ENCODE measurements at places on chromosomes 7 and 10. TPM values are rescaled to one million over a fixed set of nuclear protein-coding genes. Genes with fewer than 3 reads are reported as not detected.
A peak's percentile ranks its signal among the peaks of the same experiment; 100 is the strongest.

- no peak overlapping the region for H3K27ac ChIP-seq
- peaks cover 8% of the 10 kb centered on the region for H3K27me3 ChIP-seq
Observed at GRCh38 chr10:86207226-86207625, 159.4 kb downstream of the GRID1 start.

DNA sequence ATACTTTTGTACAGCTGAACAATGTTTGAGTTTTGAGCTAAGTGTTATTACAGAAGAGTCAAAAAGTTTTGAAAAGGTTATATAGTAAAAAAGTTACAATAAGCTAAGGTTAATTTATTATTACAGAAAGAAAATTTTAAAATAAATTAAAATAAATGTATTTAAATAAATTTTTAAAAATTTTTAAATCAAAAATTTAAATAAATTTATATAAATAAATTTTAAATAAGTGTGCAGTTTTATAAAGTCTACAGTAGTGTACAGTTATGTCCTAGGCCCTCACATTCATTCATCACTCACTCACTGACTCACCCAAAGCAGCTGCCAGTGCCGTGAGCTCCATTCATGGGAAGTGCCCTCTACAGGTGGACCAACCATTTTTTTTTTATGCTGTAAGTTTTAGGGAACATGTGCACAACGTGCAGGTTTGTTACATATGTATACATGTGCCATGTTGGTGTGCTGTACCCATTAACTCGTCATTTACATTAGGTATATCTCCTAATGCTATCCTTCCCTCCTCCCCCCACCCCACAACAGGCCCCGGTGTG, 462.9 kb upstream of the ZMIZ1 start:
- H3K27me3 ChIP-seq, result peaks cover 17% of the 10 kb centered on the region
- H3K36me3 ChIP-seq, result no peaks in the 10 kb centered on the region
- no peak overlapping the region for H3K27ac ChIP-seq
- DNase-seq, result no peak

DNA sequence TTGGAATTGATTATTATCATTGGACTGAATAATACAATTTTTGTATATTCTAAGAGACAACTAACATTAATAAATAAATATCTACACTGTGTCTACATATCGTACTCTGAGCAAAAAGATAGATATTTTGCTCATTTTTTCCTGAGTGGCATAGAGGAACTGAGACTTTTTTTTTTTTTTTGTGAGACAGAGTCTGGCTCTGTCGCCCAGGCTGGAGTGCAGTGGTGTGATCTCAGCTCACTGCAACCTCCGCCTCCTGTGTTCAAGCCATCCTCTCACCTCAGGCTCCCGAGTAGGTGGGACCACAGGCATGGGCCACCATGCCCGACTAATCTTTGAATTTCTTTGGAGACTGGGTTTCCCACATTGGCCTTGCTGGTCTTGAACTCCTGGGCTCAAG, 14.0 kb downstream of the KMT2E start:
- no peak for DNase-seq
- H3K36me3 ChIP-seq, result no peaks in the 10 kb centered on the region
- H3K27me3 ChIP-seq, result no peaks in the 10 kb centered on the region

DNA sequence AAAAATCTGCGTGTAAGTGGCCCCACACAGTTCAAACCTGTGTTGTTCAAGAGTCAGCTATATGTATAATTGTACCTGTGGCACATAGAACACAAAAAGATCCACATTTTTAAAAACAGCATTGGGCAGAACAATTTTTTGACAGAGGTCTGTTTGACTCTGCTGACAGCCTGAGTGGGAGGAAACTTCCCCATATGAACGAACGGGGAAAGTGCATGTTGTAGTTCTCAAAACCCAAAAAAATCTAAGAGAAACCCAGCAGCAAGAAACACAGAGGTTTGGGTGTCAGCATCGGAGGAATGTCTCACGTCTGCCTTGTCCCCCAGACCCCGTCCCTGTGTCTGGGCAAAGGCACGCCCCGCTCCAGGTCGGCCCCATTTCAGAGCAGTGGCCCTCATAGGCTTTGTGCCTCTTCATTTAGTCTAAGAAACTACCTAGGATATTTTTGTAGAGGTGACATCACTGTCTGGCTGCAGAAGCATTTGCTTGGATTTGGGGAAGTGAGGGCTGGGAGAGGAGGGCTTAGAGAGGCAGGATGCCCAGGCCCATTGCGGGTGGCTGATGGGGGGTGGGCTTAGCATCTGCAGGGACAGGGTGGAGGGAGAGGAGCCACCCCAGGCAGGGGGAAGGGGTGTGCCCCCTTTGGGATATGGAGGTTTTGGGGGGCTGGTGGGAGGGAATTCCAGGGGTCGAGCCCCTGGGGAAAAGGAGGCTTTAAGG, 11.0 kb downstream of the CUX1 start:
- peak overlapping the region; percentile 25 for H3K4me3 ChIP-seq
- H3K27ac ChIP-seq, result peak overlapping the region; percentile 41
- H3K4me1 ChIP-seq, result peaks cover 29% of the 10 kb centered on the region

- DNase-seq, result no peak
- no peak overlapping the region for H3K4me3 ChIP-seq
- H3K27ac ChIP-seq, result no peak overlapping the region
- H3K4me1 ChIP-seq, result no peaks in the 10 kb centered on the region
Observed at GRCh38 chr7:120304674-120305073, 31.7 kb downstream of the KCND2 start.

DNA sequence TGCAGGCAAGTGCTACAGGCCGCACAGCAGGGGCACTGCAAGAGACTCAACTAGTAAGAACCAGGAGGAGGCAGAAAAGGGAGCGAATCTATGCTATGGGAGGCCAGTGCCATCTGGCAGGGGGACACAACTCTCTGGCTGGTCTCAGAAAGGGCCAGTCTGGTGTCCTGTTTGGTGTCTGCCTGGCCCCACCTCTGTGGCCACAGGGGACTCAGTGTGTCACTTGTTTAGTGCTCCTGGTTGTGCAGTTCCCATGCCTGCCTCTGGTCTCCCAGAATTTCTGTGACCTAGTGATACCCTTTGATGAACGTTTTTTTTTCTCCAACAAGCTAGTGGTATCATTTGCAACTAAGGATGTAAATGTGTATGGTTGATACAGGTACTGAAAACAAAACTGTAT, 59.2 kb upstream of the JCAD start:
- no peaks in the 10 kb centered on the region for H3K4me1 ChIP-seq
- no peak for DNase-seq
- H3K27me3 ChIP-seq, result peaks cover 5% of the 10 kb centered on the region
- H3K27ac ChIP-seq, result no peak overlapping the region

DNA sequence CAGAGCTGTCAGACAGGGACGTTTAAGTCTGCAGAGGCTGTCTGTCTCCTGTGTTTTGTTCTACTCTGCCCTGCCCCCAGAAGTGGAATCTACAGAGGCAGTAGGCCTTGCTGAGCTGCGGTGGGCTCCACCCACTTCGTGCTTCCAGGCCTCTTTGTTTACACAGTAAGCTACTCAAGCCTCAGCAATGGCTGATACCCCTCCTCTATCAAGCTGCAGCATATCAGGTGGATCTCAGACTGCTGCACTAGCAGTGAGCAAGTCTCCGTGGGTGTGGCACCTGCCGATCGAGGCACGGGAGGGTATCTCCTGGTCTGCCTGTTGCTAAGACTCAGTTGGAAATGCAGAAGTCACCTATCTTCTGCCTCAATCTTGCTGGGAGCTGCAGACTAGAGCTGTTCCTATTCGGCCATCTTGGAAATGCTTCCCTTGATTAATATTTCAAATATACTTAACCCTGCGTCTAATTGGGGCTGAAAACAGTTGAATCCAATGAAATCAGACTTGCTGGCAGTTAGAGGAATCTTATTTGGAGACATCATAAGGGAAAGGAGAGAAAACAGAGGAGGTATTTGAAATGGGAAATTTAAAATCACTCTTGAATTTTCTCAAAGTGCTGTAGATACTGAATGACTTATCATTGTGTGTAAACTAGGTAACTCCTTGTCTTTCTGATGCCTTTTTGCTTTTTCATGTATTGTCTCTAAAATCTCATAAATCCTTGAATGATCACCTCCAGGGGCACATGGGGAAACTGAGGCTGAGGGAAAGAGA, 13.8 kb upstream of the CYP3A5 start:
- no peaks in the 10 kb centered on the region for H3K36me3 ChIP-seq
- H3K27ac ChIP-seq, result no peak overlapping the region
- H3K4me3 ChIP-seq, result no peak overlapping the region
- H3K27me3 ChIP-seq, result no peaks in the 10 kb centered on the region

GRCh38 chr10:107025676-107026075, 138.8 kb downstream of the SORCS1 start:
- H3K4me1 ChIP-seq, result no peaks in the 10 kb centered on the region
- no peaks in the 10 kb centered on the region for H3K36me3 ChIP-seq
- H3K4me3 ChIP-seq, result no peak overlapping the region
- no peak for DNase-seq

DNA sequence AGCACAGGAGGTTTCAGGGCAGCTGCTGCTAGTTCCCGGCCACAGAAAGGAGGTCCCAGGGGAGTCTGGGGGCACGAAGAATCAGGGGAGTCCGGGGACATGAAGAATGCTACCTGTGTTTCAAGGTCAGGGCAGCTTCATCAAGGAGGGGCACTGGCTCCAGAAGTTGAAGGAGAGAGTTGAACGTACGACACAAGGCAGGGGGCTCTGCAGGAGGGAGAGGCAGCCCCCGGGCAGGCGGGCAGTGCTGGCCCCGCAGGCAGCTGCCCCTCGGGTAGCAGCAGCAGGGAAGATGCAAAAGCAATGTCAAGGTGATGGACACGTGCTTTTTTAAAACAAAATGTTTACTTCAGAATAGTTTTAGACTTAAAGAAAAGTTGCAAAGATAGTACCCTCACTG, 134.7 kb upstream of the RNF32 start:
- H3K27ac ChIP-seq, result no peak overlapping the region
- DNase-seq, result no peak
- H3K36me3 ChIP-seq, result no peaks in the 10 kb centered on the region

GRCh38 chr10:24215603-24216002, 6.7 kb downstream of the KIAA1217 start:
- peaks cover 24% of the 10 kb centered on the region for H3K27me3 ChIP-seq
- no peaks in the 10 kb centered on the region for H3K36me3 ChIP-seq
- no peaks in the 10 kb centered on the region for H3K4me1 ChIP-seq
- no peak for DNase-seq

- no peak overlapping the region for H3K27ac ChIP-seq
- no peak overlapping the region for H3K4me3 ChIP-seq
- H3K4me1 ChIP-seq, result peaks cover 2% of the 10 kb centered on the region
- no peaks in the 10 kb centered on the region for H3K36me3 ChIP-seq
Observed at GRCh38 chr7:108086546-108086945, 43.6 kb downstream of the LAMB4 start.

- no peak overlapping the region for H3K27ac ChIP-seq
- H3K4me1 ChIP-seq, result peaks cover 17% of the 10 kb centered on the region
- no peaks in the 10 kb centered on the region for H3K27me3 ChIP-seq
- peaks cover 2% of the 10 kb centered on the region for H3K36me3 ChIP-seq
- no peak overlapping the region for H3K4me3 ChIP-seq
Observed at GRCh38 chr7:92797693-92798092, 38.7 kb downstream of the CDK6 start.

DNA sequence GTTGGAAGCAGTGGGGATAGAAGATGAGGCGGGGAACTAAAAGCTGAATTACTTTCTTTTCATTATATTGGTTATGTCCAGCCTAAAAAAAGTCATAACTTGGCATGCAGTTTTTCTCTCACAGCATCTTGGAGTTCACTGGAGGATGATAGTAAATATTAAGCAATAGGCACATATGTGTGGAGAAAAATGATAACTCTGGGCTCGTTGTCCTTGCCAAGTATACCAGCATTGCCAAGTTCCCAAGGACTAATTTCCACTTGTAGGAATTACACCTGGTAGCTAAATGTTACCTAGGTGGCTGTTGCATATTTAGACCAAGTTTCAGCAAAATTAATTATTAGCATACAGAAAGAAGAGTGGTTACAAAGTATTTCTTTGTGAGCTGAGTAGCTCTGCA, 1007.6 kb downstream of the ANKRD7 start:
- H3K36me3 ChIP-seq, result no peaks in the 10 kb centered on the region
- no peaks in the 10 kb centered on the region for H3K27me3 ChIP-seq
- DNase-seq, result no peak
- H3K27ac ChIP-seq, result no peak overlapping the region

DNA sequence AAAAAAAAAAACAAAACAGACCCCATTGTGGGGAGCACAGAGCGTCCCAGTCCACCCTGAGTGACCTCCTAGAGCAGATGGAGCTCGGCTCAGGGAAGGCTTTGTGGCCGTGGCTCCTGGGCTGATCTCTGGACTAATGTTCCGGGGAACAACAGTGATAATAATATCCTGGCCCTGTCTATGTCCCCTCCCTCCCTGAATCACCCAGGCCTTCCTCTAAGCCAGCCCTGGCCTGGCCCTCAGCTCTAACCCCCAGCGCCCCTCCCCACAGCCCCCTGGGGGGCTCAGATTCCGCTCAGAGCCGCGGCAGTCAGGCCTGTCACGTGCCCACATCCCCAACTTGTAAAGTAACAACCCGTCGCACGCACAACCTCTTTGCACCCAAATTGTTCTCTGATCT, 48.3 kb downstream of the MICALL2 start:
- no peak overlapping the region for H3K4me3 ChIP-seq

DNA sequence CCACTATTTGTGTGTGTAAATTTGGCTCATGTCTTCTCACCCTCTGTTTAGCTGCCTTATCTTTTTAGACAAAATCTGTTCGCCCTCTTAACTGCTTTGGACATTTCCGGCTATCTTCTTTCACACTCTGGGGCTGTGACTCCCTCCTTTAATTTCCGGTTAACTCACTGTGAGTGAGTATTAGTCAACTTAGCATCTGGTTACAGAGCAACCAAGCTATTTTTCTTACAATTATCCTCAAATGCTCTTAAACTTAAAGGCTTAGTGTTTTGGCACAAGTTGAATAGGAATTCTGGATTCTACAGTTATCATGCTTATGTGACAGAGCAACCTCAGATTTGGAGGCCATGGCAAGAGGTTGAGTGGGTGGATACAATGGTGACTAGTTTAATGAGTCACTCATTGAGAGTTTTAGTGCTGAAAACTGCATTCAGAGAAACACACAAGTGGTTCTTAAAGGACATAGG, 177.6 kb upstream of the SEMA3A start:
- no peak overlapping the region for H3K4me3 ChIP-seq
- no peak for DNase-seq
- H3K36me3 ChIP-seq, result no peaks in the 10 kb centered on the region
- no peak overlapping the region for H3K27ac ChIP-seq
- no peaks in the 10 kb centered on the region for H3K27me3 ChIP-seq

DNA sequence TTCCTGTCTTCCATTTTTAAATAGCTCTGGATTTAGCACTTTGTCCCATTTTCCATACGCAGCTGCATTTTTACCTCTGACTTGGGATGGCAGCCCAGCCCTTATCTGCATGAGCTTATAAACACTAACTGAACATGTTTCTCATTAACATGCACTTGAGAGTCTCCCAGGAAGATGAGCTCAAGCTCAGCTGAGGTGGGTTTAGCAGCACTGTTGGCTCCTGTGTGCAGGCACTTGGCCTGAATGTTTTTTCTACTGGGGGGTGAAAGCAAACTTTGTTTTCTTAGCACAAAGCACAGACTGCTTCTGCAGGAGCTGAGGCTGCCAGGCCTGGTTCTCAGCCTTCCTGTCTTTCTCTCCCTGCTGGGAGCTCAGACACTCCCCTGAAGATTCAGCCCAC, 1093.6 kb upstream of the AUTS2 start:
- H3K36me3 ChIP-seq, result no peaks in the 10 kb centered on the region
- H3K4me3 ChIP-seq, result no peak overlapping the region
- H3K4me1 ChIP-seq, result no peaks in the 10 kb centered on the region
- DNase-seq, result no peak
- H3K27me3 ChIP-seq, result no peaks in the 10 kb centered on the region

Gene DUS4L
- 11.3 TPM for total RNA-seq

Gene INHBA
- not detected for total RNA-seq

Gene NPFFR1
- total RNA-seq, result not detected

Gene MYOZ1
- total RNA-seq, result not detected

Gene PNLIPRP1
- not detected for total RNA-seq

Gene RET
- total RNA-seq, result 0.34 TPM

Gene MORN4
- 1.2 TPM for total RNA-seq

Gene BICC1
- not detected for total RNA-seq

Measured in T-helper 17 cell (primary cell).